ENCODE measurements at places on chromosomes 1 and 21.

DNA sequence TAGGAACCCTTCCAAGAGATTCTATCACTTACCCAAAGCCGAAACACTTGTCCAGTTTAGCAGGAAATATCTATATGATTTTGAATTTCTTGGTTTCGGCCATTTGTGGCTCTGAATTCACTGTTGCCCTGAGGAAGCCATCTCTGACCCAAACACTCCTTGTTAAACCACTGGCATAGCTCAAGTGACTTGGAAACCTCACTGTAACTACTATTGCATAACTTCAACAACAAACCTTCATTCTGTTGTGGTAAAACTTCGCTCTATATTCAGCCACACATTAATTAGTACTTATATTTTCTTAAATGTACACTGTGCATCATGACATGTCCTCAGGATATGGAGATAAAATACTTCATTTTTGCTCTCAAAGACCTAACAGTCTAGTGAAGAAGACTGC is 63.2 kb downstream of the ST6GALNAC3 start:
- DNase-seq = no peak

GRCh38 chr1:218392780-218393179 is 47.6 kb downstream of the TGFB2 start:
- no peak for DNase-seq

DNA sequence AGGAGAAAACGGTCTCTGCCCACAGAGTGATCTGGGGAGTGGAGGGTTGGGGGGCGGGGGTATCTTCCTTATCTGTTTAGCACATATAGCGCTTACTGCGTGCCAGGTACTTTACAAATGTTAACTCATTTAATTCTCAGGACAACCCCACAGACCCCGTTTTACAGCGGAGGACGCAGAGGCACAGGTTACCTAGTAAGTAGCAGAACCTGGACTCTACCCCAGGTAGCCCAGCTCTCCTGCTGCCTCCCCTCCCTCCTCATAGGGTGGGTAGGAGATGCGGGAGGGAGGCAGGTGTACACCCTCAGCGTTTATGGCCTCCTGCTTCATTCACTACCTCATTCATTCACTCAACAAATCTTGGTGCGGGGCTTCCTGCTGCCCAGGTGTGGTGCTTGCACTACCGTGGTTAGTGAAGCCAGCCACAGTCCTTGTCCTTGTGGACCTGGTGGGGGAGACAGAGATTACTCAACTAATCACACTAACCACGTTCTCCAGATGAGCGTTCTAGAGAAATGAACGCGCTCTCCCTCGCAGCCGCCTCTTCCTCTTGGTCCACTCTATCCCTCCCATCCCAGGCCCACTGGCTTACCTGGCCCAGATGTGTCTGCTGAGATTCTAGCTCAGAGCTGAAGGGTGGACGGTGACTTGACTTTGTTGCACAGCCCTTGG is 102.0 kb downstream of the IER5 start:
- DNase-seq = no peak

DNA sequence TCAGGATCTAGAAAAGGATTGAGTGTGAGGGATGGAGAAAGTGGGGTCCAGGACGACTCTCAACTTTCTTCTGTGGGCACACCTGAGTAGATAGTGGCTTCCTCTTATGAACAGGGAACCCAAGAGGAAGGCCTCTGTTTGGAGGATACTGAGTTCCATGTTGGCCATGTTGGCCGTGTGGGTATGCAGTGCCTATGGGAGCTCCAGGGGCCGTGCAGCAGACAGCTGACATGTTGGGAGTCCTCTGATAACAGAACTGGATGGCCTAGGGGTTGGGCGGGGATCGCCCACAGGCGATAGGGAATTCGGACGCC is 43.0 kb downstream of the TMEM53 start:
- DNase-seq = no peak
